NCI-H526 (cell line): ENCODE measurements at places on chromosomes 4 and X.

GRCh38 chr4:26782168-26782829 lies 78.3 kb upstream of the STIM2 start:
- no peak for DNase-seq

- DNase-seq, result no peak
Observed at GRCh38 chrX:53992589-53992988, 51.7 kb downstream of the PHF8 start.

GRCh38 chr4:7571701-7572100 lies 137.0 kb upstream of the PSAPL1 start:
- no peak for DNase-seq

DNA sequence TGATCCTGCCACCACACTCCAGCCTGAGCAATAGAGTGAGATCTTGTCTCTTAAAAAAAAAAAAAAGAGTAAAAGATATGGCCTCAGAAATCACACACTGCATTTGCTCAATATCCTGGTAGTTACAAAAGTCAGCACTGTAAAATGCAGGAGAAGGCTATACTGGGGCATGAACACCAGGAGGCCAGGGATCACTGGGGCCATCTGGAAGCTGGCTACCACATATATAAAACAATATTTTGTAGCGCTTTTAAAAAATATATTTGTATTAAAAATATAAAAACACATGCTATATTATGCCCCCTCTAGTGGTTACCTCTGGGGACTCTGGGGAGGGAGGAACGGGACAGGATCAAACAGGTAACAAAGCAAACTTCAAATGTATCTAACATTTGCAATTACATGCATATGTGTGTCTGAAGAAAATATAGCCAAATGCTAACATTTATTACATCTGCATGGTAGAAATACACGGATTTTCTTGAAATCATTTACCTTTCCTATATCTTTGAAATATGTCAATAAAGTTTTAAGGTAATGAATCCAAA lies 4.0 kb downstream of the C4orf46 start:
- peak; percentile 36 for DNase-seq

GRCh38 chr4:2296631-2297601 lies 35.0 kb upstream of the MXD4 start:
- peak; percentile 10 for DNase-seq
